Natural killer cell (primary cell): ENCODE measurements at places on chromosomes 3 and 15. TPM values are rescaled to one million over a fixed set of nuclear protein-coding genes. Genes with fewer than 3 reads are reported as not detected.

The MINDY2 gene
- total RNA-seq: 16.3 TPM

The ATP13A5 gene
- not detected for total RNA-seq

DNA sequence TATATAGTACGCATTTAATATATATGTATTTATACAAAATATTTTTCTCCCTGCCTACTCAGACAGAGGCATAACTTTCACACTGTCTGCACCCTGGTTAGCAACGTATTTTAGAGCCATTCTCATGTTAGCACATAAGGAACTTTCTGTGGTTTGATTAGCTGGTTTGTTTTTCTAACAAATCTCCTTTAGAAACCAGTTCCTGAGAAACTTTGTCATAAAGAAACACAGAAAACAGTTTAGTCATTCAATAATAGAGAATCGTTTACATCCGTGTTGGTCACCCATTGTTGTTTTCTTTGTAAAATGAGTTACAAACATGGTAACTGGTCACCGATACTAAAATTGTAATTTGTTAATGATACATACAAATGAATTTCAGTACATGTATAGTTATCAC lies 5.9 kb upstream of the NGRN start:
- H3K4me1 ChIP-seq: peaks cover 4% of the 10 kb centered on the region
- no peak overlapping the region for H3K27ac ChIP-seq
- H3K36me3 ChIP-seq: no peaks in the 10 kb centered on the region

DNA sequence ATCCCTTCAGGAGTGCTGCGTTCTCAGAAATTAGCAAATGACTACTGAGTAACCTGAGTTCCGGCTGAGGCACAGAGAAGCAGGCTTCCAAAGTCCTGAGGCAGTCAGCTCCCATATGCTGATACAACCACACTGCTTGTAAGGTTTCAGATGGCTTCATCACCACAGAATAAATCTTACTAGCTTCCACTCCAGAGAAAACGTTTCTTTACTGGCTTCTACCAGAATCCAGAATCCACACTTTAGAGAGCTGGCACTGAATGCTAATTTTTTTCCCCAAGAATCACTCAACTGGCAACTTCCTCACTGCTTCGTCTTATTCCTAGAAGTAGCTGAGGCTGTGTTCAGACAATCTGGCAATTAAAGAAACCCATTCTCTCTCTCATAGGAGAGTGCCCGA lies 21.4 kb downstream of the TAMM41 start:
- H3K36me3 ChIP-seq: peaks cover 68% of the 10 kb centered on the region
- no peak overlapping the region for H3K27ac ChIP-seq
- no peaks in the 10 kb centered on the region for H3K4me1 ChIP-seq
- no peaks in the 10 kb centered on the region for H3K27me3 ChIP-seq
- DNase-seq: no peak

The DUOXA2 gene
- total RNA-seq: not detected
